ENCODE measurements at places on chromosomes 12 and 14. TPM values are rescaled to one million over a fixed set of nuclear protein-coding genes. Genes with fewer than 3 reads are reported as not detected.

TTC7B gene
- total RNA-seq = 50.9 TPM

TOMM20L gene
- total RNA-seq = not detected

PROX2 gene
- not detected for total RNA-seq

ERC1 gene
- total RNA-seq = 93.1 TPM

DNAH10 gene
- total RNA-seq = 0.82 TPM

ERP27 gene
- not detected for total RNA-seq

KRT75 gene
- not detected for total RNA-seq

NRL gene
- 4.1 TPM for total RNA-seq

ACACB gene
- total RNA-seq = 14.7 TPM

TEDC1 gene
- total RNA-seq = 12.6 TPM

ACSS3 gene
- total RNA-seq = 24.5 TPM

RDH16 gene
- total RNA-seq = 0.09 TPM

PDZRN4 gene
- not detected for total RNA-seq

WIF1 gene
- under 0.01 TPM for total RNA-seq

SFSWAP gene
- total RNA-seq = 27.0 TPM

CDCA3 gene
- 23.5 TPM for total RNA-seq

FAM90A1 gene
- total RNA-seq = not detected

PLEKHA5 gene
- 40.7 TPM for total RNA-seq

LBHD2 gene
- not detected for total RNA-seq

ZCCHC8 gene
- total RNA-seq = 15.9 TPM

GALNT9 gene
- total RNA-seq = 0.49 TPM

RTL1 gene
- not detected for total RNA-seq

PZP gene
- not detected for total RNA-seq

CD163L1 gene
- total RNA-seq = 0.08 TPM

TAS2R31 gene
- 13.6 TPM for total RNA-seq

AICDA gene
- not detected for total RNA-seq

OTOGL gene
- total RNA-seq = 0.16 TPM

RAPGEF3 gene
- 16.6 TPM for total RNA-seq

FAM177A1 gene
- total RNA-seq = 37.4 TPM

SYNDIG1L gene
- total RNA-seq = not detected

OASL gene
- not detected for total RNA-seq

SUSD6 gene
- total RNA-seq = 8.0 TPM

SPTB gene
- under 0.01 TPM for total RNA-seq

TESPA1 gene
- total RNA-seq = not detected

DHRS2 gene
- total RNA-seq = 1.1 TPM

SMCO2 gene
- not detected for total RNA-seq

HHIPL1 gene
- total RNA-seq = 5.1 TPM

SLC17A8 gene
- total RNA-seq = not detected

ACOT4 gene
- total RNA-seq = 0.72 TPM

SIRT4 gene
- 3.6 TPM for total RNA-seq

PPP1R36 gene
- not detected for total RNA-seq

ITGA7 gene
- 37.6 TPM for total RNA-seq

PLEK2 gene
- 2.8 TPM for total RNA-seq

HOXC6 gene
- total RNA-seq = 0.09 TPM

SELPLG gene
- total RNA-seq = 1.5 TPM

SPRYD3 gene
- total RNA-seq = 33.0 TPM

SOAT2 gene
- total RNA-seq = not detected

SNRNP35 gene
- 15.7 TPM for total RNA-seq

ALDH2 gene
- 23.1 TPM for total RNA-seq

DYNLL1 gene
- total RNA-seq = 93.5 TPM

FGF23 gene
- total RNA-seq = not detected

SLC39A5 gene
- total RNA-seq = not detected

GLIPR1L2 gene
- 0.72 TPM for total RNA-seq

SLCO1B1 gene
- total RNA-seq = not detected

CLEC1B gene
- total RNA-seq = not detected

SCN8A gene
- total RNA-seq = 17.2 TPM

FBLN5 gene
- 56.8 TPM for total RNA-seq

LMO3 gene
- 3.6 TPM for total RNA-seq

All from fibroblast of the aortic adventitia (primary cell).